ENCODE measurements at places on chromosomes 3 and 15.

- DNase-seq, result no peak
Observed at GRCh38 chr3:89217148-89217685, 109.8 kb downstream of the EPHA3 start.

GRCh38 chr15:33296050-33296449 is 14.7 kb upstream of the RYR3 start:
- no peak for DNase-seq

DNA sequence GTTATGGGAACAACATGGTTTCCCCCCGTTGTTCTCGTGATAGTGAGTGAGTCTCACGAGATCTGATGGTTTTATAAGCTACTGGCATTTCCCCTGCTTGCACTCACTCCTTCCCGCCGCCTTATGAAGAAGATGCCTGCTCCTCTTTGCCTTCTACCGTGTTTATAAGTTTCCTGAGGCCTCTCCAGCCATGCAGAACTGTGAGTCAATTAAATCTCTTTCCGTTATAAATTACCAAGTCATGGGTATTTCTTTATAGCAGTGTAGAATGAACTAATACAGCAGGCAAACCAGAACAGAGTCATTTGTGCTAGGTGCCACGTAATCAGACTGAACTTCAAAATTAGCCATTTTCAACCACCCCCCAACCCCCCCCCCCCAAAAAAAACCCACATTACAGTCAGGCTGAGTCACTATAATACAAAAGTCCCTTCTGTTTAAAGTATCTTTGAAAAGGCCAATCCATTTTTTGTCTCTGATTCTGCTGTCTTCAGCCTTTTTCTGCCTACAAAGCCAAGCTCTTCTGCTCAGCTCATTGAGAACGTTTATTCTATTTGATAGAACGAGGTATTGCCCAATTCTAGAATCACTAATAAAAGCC is 4.1 kb downstream of the OR4F6 start:
- DNase-seq, result no peak

DNA sequence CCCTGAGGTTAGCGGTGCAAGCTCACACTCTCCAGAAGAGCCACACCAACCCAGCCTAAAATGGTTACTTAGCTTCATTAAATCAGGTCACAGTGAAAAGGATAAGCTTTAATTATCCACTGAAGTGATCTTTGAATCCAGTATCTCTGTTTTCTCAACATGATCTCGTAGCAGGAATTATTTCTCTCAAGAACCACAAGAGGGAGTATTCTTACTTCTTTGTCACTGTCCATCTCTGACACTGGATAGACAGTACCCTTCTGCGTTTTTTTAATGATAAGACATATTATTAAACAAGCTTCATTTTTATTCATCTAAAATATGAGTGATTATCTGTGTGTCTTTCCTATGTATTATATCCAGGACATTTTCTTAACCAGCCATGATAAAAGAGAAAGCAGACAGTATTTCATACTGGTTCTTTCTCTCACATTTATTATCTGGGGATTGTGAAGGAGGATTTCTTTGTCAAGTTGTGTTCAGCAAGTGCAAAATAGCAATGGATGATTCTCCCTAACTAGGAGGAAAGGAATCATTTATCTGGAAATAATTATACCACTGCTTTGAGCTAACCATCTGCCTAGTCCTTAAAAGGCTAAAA is 105.4 kb upstream of the CCDC54 start:
- no peak for DNase-seq

DNA sequence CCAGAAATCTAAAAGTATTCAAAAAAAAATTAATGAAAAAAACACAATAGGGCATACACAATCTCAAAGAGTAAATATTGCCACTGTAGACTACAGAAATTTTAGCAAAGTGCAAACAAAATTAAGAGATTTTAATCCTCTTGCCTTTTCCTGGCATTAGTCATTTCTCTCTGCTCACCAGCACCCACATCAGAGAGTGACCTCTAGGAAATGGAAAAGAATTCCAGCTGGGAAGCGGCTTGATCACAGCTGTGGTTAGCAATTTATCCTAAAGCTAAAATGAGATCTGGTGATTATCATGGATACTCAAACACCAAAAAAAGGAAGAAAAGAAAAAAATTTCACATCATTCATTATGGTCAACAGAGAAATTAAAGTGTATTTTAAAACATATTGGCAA is 7.5 kb downstream of the CSNK1G1 start:
- no peak for DNase-seq
